ELF-1 (cell line): ENCODE measurements at places on chromosomes 6 and 20.

DNA sequence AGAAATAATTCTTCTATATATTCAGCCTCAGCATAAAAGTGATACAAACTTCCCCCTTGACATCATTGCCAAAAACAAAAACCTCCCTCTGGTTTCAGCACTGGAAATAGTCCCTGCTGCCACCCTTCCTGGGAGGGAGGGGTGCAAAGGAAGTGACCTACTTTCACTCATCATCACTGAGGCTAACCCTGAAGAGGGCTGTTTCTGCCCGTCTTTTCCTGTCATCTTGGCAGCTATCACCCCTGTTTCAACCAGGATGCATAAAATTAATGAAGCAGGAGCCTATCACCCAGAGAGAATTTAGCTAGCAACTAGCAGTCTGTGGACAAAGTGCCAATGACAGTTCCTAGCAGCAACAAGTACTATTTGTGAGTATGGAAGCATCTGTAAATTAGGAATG lies 397.8 kb downstream of the LAMA2 start:
- DNase-seq: no peak

DNA sequence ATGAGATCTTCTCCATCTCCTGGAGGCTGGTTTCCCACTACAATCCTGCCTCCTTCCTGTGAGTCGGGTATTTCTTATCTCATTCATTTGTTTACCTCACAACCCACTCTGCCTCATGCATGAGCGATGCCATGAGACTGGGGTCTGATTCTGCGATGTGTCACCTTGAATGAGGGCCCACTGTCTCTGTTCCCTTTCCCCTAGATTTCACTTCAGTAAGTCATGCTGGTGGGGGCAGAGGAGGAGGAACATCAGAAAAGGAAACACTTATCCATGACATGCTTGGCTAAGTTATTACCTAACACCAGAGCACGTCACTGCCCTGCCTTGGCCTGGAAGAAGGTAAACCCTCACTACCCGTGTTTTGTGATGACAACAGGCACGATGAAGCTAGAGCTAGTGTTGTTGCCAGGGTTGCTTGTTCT lies 337.4 kb upstream of the PRDM1 start:
- DNase-seq: no peak

DNA sequence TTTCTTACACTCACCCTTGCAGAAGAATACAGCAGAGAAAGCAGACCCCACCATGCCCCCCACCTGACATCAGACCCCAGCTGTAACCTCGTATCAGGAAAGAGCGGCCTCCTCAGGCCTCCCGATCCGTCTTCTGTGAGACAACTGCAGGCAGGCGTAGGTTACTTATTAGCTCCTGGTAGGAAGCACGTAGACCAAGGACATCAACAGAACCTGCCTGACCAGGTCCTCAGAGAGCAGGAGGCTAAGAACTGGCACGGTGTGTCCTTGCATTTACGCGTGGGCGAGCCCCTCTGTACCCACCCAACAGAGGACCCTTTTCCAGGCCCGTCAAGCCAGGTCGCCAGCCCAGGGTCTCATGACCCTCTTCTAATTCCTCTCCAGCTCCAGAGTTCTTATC lies 51.0 kb downstream of the ABHD12 start:
- peak; percentile 38 for DNase-seq

GRCh38 chr6:12941422-12941821 lies 224.9 kb downstream of the PHACTR1 start:
- no peak for DNase-seq

GRCh38 chr6:16602035-16602434 lies 159.2 kb downstream of the ATXN1 start:
- no peak for DNase-seq

GRCh38 chr6:136020691-136021090 lies 169.2 kb downstream of the PDE7B start:
- DNase-seq: no peak

DNA sequence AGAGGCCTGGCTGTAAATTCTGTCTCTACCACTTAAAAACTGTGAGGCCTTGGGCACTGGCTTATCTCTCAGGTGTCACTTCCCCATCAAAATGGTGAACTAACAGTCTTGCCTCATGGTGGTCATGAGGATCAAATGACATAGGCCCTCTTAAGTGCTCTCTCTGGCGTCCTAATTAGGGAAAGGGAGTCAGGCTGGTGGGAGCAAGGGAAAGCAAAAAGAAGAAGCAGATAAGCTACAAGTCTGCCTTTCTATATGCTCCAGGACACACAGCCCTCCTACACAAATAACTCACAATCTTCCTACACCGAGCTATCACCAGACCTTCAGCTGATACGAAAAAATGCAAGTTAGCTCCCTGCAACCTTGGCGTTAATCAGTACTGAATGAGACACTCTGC lies 19.5 kb upstream of the SLC22A16 start:
- peak; percentile 25 for DNase-seq

DNA sequence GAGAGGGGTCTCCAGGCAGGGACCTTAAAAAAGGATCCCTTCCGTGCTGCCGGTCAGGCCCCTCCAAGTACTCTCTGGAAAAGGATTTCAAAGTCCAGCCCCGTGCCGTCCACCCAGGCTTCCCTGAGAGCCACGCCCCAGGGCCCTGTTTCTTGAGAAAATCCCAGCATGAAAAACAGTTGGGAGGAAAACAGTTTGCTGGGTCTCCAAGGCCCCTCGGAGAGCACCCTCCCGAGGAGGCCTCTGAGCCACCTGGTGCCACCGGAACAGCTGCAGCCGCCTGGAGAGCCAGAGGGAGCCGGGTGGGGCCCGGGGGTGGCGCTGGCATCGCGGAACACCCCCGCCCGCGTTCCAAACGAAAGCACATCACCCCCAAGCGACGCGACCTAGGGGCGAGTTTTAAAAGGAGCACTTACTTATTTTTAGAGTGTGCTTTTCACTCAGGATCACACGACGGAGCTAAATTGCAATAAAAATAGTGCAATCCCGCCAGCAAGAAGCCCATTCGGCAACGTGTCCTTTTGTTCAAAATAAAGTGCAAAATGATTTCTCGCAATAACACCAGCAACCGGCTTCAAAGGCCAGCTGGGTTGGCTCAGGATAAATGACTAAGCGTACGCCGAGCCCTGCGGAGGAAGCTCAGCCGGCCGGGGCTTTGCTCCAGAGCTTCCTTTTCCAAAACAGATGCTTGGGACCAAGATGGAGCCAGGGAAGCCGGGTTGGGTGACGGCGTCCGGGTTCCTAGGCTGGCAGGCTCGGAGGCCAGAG lies 64.2 kb downstream of the YTHDF1 start:
- no peak for DNase-seq

DNA sequence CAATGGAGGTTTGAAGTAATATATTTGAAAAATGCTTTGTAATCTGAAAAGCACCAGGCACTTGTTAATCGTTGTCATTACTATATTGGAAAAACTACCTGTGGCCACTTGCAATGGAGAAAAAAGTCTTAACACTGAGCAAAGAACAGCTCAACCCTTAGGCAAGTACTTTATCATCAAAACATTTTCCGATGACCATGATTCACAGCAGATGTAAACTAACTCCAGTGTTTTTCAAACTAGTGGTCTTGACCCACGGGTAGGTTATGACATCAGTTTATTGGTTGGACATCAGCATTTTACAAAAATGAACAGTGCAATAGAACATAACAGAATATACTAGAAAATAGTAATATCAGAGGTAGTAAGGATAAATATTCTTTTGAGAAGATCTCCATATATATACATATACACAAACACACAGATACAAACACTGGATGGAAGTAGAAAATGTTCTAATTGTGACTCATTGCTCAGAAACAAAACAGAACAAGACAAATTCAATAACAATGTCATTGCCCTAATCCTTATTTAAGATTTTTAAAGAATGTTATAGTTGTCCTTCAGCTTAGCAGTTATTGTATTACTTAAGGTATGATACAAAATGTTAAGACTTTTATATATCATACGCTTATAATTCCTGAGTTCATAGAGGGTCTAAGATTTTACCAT lies 123.0 kb downstream of the PLCB1 start:
- no peak for DNase-seq

DNA sequence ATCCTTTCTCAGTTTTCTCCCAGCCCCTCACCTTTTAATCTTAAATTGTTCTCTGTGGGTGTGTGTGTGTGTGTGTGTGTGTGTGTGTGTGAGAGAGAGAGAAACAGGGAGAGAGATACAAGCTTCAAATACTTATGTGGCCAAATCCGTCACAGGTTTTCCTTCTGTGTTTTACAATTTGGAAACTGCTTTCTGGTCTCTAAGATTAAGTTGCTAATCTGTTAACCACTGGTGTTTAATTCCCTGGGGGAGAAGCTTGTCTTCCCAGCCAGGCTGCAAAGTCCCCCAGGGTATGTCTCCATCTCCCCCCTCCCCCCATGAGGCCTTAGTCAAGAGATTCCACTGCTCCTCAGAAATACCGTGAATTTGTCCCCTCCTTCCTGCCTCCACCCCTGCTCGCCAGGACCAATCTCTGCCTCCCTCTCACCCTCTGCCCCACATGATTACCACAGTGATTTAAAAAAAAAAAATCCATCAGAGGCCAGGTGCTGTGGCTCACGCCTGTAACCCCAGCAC lies 49.0 kb downstream of the RIPOR3 start:
- peak; percentile 91 for DNase-seq

- DNase-seq: no peak
Measured at GRCh38 chr20:49270177-49270576, 7.7 kb downstream of the ZNFX1 start.

DNA sequence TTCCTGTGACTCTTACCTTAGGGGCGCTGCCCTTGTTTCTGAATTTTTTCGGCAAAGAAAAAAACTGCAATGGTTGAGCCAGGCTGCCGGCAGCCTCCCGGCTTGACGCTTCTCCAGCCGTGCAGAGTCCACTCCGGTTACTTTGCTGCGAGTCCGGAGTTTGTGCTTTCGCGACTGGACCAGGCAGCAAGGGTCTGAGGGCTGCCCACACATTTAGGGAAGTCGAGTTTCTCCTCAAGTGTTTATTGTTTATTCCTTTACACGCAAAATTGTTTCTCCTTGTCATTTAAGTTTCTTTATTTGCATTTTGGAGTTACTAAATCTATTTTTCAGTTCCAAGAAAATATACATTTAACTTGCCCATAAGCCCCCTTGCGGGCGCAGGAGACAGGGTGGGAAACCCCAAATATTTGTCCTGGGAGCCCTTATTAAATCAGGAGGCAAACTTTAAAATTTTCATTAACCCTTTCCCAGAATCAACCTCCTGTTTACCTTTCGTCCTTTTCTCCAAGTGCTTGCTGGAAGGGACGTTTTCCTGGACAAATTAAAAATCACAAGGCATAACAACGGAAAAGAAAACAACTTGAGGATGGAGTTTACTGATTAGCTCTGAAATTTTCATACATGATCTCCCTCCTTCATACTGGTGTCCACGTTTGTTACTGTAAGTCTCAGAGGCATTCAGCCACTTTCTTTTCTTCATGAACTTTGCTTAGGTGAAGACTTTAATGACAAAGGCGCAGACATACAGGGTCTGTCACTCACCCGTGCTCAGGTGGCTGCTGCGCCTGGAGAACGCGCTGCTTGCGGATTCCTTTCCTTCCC lies 1.7 kb upstream of the PDE10A start:
- peak; percentile 28 for DNase-seq

DNA sequence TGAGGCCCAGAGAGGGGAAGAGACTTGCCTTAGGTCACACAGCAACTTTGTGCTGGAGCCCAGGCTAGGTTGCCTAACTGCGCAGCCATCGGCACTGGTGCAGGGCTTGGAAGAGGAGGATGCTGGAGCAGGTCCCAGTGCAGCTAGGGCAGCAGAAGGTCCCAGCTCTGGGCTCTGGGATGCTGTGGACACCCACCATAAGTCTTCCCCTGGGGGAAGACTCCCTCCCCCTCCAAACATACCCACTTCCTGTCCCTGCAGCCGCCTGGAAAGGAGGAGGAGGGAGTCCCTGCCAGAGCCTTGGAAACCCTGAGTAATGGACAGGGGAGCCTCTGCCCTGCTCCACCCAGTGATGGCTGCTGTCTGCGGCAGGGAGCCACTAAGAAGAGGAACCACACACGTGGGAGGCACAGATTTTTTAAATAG lies 93.6 kb downstream of the NCR2 start:
- peak; percentile 44 for DNase-seq

GRCh38 chr20:38875175-38875993 lies 50.8 kb upstream of the FAM83D start:
- DNase-seq: no peak

DNA sequence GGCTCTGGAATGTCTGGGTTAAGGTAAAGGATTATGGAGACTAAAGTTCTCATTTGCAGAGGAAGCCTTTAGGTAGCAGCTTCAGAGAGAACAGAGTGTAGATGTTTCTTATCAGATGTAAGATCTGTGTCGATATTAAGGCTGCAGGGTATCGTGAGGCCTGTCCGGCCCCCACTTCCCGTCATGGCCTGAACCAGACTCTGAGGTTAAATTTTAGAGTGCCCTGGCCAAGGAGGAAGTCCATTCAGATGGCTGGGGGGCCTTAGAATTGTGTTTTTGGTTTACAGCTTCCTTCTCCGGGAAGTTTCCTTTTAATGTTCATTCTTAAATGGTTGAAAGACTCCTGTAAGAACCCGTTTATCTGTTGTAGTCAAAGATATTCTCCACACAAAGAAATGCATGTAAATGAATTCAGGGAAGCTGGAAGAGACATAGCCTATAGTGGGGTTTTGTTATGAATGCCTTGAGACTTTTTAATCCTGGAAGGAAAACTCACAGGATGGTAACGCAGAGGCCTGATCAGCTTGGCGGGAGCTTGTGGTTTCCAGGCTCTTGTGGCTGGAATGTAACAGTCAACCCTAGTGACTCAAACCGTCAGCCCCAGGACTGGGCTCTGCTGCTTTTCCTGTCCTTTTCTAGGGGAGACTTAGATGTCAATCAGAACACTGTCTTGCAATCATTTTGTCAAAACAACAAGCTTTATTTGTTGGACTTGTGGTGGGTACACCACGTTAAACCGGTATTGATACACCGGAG lies 34.7 kb downstream of the KIF25 start:
- peak; percentile 66 for DNase-seq

DNA sequence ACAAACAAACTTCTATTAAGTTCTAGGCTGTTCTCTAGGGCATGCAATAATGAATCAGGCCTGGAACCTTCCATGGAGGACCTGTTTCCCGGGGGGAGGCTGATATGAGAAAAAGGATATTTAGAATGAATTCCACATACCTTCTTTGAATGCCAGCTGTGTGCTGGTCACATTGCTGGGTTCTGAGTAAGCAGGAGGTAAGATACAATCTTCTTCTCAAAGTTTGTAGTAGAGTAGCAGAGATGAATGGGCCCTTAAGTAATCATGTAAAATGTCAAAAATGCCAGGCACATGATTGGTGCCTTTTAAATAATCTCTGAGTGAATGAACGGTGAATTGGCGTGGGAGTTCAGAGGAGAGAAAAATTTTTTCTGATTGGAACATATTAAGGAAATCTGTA lies 47.4 kb downstream of the TGM2 start:
- DNase-seq: no peak
